ENCODE measurements at places on chromosomes 2 and 18. TPM values are rescaled to one million over a fixed set of nuclear protein-coding genes. Genes with fewer than 3 reads are reported as not detected.

GRCh38 chr18:69067048-69067447 lies 269.2 kb downstream of the CCDC102B start:
- DNase-seq, result no peak

DNA sequence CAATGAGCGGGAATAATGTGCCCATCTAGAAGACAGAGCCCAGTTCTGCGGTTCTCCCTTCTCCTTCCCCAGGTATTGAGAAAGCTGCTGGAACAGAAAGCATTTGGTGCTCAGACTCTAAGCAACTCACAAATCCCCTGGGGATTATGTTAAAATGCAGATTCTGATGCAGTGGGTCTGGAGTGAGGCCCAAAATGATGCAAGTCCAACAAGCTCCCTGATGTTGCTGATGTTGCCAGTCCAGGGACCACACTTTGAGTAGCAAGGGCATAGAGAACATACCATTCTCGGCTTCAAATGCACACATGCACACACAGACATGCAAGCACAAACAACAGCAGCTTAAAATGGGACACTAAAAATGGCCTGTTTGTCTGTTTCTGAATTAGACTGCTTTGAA lies 274.8 kb upstream of the NCKAP5 start:
- DNase-seq, result no peak

ZEB2 gene
- total RNA-seq, result 9.7 TPM

IHH gene
- not detected for total RNA-seq

GRCh38 chr2:203659331-203660049 lies 46.9 kb upstream of the CD28 start:
- no peak for DNase-seq

DNA sequence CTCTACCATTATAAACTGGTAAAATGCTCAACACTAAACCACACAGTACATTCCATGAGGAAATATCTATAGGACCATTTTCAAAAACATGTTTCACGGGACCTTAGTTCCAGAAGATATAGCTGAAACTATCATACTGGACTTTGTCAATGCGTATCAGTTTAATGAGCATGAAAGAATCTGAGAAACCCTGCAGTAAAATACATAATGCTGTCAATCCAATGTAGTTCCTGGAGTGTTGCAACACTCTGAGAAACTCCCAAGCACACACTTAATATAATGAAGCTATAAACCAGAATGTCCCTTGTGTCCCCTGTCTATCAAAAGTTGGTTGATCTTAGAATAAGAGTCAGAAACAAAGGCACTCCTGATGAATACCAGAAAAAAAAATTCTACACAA lies 16.2 kb downstream of the IWS1 start:
- DNase-seq, result no peak

GRCh38 chr2:190177249-190178040 lies 114.9 kb upstream of the MSTN start:
- DNase-seq, result no peak

Data from renal cortical epithelial cell (primary cell).